ENCODE measurements at places on chromosomes 3 and 15.

DNA sequence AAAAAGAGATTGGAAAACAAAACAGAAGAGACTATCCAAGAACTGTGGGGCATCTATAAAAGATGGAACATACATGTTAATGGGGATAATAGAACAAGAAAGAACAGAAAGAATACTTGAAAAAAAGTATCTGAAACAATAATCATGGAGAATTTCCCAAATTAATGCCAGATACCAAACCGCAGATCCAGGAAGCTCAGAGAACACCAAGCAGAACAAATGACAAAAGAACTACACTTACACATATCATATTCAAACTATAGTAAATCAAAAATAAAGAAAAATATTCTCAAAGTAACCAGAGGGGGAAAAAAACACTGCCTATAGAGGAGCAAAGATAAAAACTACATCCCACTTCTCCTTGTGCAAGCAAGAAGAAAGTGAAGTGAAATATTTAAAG, 40.0 kb downstream of the CLASP2 start:
- no peak for DNase-seq

DNA sequence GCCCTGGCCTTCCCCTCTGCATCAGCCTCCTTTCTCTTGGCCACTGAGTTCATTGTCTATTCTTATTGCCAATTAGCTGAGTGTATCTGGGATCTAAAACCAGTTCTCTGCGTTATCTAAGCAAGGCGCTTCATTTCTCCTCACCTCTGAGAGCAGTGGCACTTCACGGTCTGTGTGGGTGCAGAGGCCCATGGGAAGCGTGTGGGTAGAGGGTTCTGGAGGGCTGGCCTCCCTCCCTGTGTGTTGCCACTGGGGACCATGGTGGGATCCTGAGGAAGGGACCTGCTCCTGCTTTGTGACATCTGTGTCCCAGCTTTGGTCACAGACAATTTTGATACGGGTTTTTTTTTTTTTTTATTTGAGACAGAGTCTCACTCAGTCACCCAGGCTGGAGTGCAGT, 32.7 kb downstream of the EDEM1 start:
- DNase-seq = no peak

- DNase-seq = no peak
These were observed 16.0 kb upstream of the RBPMS2 start for GRCh38 chr15:64791401-64791800.

GRCh38 chr3:169955406-169955805, 11.2 kb upstream of the SEC62 start:
- no peak for DNase-seq

DNA sequence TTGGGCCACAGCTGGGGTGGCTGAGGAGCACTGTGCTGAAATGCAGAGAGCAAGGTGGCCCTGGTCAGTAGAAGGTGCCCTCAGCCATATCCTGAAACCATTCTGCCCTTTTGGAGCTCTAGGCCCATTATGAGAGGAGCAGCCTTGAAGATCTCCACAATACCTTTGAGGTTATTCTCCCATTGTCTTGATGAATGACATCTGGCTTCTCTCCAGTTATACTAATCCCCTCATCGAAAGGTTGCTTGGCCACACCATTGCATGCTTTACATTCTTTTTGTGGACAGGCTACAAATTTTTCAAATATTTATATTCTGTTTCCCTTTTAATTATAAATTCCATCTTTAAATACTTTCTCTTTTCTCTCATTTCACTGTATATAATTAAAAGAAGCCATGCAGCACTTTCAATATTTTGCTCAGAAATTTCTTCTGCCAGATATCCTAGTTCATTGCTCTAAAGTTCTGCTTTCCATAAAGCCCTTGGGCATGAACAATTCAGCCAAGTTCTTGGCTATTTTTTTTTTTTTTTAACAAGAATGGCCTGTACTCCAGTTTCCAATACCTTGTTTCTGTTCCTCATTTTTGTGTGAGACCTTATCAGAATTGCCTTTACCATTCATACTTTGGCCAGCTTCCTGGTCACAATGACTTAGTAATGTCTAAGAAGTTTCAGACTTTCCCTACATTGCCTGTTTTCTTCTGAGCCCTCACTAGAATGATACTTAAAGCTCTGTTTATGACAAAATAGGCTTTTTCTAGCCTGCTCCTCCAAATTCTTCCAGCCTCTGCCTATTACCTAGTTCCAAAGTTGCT, 138.9 kb upstream of the SGO1 start:
- no peak for DNase-seq

GRCh38 chr15:40279437-40280141, 3.3 kb downstream of the ANKRD63 start:
- no peak for DNase-seq

DNA sequence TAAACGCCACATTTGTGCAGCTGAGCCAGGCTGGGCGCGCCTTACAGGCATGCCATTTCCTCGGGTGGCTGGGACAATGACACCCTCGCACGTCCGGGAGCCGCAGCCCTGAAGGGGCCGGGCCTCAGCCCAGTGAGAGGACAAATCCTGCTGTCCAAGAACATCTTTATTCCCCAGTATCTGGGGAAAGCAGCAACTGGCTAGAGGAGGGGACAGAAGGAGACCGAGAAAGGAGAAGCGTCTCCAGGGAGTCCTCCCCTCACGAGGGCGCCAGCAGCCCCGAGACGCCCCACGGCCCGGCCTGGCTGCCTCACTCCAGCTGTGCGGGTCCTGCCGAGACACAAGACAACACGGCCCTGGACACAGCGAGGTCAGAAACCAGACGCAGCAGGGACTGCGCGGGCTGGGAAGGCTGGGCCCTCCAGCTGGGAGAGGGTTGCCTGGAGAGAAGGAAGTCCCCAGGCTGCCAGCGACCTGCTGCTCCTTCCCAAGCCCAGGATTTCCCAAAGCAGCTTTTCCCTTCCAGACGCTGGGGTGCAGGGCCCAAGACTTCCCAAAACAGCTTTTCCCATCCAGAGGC, 130.2 kb downstream of the CHSY1 start:
- no peak for DNase-seq

DNA sequence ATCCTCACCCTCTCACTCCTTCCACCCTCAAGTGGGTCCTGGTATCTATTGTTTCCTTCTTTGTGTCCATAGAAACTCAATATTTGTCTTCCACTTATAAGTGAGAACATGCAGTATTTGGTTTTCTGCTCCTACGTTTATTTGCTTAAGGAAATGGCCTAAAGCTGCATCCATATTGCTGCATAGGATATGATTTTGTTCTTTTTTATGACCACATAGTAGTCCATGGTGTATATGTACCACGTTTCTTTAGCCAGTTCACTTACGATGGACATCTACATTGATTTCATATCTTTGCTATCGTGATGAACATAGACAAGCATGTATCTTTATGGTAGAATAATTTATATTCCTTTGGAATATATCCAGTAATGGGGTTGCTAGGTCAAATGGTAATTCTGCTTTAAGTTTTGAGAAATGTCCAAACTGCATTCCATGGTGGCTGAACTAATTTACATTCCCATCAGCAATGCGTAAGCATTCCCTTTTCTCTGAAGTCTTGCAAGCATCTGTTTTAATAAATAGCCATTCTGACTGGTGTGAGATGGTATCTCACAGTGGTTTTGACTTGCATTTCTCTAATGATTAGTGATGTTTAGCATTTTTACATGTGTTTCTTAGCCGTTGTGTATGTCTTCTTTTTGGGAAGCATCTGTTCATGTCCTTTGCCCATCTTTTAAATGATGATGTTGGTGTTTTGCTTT, 650.2 kb downstream of the ZNF385D start:
- DNase-seq = no peak

DNA sequence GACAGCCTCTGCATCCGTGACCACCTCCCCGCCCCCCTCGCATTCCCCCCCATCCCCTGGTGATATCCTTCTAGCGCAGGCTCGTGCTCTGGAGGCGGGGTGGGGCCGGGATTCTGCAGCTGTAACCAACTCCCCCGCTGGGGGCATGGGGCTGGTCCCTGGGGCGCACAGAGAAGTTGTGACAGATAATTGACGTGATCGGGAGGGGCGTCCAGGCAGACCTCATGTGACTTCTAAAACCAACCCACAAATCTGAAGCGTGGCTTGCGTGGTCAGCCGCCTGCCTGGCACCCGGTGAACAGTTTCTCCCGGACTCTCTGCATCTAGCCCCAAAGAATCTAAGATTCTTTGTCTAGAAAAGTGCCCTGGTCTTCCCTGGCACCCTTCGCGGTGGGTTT, 100.6 kb upstream of the IGF1R start:
- DNase-seq = no peak

GRCh38 chr15:45387380-45388007, 9.2 kb upstream of the GATM start:
- DNase-seq = no peak

GRCh38 chr3:156637480-156638022, 36.8 kb upstream of the TIPARP start:
- DNase-seq = no peak

DNA sequence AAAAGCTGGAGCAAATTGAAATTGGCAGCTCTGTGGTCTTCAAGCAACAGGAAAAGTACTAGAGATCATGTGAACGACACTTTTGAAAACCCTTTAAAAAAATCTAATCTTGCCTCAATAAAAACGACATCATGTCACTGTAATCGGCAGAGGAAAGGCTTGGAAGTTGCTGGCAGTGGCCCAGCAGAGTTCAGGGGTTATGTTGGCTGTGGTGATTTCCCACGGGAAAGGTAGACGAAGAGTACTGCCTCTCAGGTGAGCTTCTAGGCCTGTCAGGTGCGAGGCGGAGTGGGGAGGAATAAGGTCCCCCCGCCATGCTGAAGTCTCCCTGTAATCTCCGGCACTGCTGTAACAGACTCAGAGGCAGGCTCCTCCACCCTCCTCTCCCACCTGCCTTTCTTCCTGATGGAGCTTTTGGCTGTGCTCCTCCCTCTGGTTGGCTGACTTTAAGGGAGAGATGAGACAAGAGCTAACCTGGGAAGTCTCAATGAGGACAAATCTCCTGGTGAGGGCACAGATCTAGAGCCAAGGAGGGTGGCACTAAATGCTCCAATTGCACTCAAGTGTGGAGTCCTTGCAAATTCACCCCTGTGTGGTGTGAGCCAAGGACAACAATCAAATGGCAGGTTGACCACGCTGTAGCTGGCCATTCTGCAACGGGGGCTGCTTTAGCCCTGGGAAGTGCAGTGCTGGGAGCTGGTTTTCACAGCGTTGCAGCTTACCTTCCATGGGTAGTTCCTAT, 18.7 kb upstream of the HES1 start:
- no peak for DNase-seq

DNA sequence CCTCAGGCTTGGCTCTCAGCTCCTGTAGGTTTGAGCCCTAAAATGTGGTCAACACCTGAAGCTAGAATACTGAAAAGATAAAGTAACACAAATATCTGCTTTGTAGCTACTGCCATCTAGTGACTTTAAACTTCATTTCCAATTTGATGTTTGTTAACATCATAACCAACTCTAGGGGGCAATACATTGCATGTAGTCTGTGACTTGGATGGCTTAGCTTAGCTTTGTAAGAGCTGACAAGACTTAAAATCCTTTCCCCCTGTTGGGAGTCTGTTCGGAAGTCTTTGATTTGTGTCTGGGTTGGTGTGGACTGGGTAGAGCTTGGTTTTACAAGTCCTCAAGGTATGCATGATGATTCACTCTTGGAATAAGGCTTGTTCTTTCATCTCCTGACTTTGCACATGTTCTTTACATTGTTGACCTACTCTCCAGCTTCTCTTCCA, 51.7 kb downstream of the SCN11A start:
- DNase-seq = no peak

DNA sequence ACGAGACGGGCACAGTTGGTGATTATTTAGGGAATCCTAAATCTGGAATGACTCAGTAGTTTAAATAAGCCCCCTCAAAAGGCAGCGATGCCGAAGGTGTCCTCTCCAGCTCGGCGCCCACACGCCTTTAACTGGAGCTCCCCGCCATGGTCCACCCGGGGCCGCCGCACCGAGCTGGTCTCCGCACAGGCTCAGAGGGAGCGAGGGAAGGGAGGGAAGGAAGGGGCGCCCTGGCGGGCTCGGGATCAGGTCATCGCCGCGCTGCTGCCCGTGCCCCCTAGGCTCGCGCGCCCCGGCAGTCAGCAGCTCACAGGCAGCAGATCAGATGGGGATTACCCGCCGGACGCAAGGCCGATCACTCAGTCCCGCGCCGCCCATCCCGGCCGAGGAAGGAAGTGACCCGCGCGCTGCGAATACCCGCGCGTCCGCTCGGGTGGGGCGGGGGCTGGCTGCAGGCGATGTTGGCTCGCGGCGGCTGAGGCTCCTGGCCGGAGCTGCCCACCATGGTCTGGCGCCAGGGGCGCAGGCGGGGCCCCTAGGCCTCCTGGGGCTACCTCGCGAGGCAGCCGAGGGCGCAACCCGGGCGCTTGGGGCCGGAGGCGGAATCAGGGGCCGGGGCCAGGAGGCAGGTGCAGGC, 318.0 kb downstream of the FGF12 start:
- DNase-seq = no peak

DNA sequence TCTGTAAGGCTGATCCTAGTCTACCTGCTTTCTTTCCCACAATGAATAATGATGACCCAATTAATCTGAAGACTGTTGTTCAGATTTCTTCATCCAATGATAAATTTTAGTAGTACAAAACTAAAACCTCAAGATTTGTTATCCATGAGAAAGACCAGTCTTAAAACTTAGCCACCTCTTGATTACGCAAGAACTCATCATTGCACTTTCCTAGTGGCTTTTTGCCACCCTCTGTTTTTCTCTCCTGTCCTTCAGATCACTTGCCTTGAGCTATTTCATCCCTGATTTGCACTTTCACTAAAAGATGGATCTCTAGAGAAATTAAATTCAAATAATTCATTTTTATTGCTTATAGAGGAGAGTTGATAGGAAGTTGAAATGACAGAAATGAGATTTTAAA, 142.7 kb upstream of the RBMS3 start:
- no peak for DNase-seq

DNA sequence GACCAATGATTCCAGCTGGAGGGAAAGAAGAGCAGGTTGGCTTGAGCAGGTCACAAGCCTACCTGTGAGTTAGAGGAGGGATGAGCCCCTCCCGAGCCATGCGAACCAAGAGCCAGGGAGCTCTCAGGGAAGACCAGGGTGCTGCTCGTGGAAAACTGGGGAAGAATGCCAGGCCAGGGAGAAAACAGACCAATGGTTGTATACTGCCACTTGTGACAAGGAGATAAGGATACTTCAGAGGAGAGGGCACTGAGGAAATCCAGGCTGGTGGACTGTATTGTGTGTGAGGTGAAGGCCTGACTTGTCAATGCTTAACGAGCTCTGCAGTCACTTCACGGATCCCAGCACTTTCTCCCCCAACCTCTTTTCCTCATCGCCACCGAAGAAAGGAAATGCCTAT, 177.7 kb downstream of the SSR3 start:
- DNase-seq = no peak

- no peak for DNase-seq
These were observed 10.4 kb downstream of the TEX264 start for GRCh38 chr3:51681453-51681852.

DNA sequence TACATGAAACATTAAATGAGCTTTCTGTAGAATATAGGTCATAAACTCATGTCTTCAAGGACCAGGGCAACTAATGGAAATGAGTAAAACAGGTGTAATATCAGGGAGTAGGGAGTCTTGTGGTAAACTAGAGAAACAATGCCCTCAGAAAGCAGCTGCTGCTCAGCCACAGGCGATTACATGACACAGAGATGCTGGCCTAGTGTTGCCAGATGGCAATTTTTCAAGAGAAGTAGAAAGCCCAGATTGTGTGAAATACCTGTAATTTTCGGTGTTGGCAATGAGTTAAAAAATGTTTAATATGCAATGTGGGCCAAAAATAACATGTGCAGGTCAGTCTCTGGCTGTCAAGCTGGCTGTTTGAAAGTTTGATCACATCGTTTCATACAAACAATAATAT, 23.4 kb downstream of the NCEH1 start:
- DNase-seq = no peak
